ENCODE measurements at places on chromosomes 5 and 9.

GRCh38 chr9:79193501-79194223 lies 378.1 kb upstream of the TLE4 start:
- DNase-seq = no peak

GRCh38 chr9:14323083-14323971 lies 9.4 kb upstream of the NFIB start:
- no peak for DNase-seq

GRCh38 chr5:76445063-76445462 lies 42.0 kb downstream of the IQGAP2 start:
- DNase-seq = no peak

- no peak for DNase-seq
These were observed 1.5 kb downstream of the PKN3 start for GRCh38 chr9:128703616-128704355.

DNA sequence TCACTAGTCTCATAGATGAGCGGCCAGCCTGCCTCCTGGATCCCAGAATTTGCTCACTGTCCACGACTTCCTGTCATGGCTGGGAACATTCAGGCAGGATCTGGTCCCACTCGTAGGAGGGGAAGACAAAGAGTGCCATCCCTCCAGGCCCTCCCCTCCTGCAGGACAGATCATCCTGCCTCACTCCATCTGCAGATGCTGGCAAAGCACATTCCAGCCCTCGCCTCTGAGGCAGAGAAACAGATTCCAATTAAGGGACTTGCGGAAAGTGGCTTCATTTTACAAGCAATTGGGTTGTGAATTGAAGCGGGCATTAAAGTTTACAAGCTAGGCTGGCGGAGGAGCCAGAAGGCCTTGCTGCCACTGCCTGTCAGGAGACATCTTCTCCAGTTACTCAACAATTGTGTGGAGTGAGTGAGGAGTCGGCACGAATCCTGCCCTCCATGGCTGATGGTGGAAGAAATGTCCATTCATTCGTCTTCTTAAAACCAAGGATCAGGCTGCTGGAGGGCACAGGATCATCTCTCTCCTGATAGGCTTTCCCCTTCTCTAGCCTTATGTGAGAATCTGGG lies 41.8 kb upstream of the KCNMB1 start:
- peak; percentile 4 for DNase-seq

DNA sequence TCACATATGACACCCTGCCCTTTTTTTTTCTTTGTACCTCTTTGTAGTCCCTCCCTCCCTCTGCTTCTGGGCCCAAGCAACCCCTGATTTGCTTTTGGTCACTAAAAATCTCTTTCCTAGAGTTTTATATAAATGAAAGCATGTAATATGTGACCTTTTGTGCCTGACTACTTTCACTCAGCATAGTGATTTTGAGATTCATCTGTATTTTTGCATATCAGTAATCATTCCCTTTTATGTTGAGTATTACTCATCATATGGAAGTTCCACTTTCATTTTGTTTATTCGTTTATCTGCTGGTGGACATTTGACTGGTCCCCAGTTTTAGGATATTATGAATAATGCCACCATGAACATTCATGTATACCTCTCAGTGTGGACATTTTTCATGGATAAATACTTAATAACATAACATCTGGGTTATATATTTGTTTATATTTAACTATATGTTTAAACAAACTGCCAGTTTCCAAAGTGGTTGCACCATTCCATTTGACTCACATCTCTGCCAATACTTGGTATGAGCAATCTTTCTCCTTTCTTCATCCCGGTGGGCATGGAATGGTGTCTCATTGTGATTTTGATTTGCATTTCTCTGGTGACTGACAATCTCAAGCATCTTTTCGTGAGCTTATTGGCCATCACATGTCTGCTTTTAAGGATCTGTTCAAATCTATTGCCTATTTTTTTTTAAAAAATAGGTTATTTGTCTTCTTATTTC lies 115.7 kb upstream of the S1PR3 start:
- DNase-seq = no peak

DNA sequence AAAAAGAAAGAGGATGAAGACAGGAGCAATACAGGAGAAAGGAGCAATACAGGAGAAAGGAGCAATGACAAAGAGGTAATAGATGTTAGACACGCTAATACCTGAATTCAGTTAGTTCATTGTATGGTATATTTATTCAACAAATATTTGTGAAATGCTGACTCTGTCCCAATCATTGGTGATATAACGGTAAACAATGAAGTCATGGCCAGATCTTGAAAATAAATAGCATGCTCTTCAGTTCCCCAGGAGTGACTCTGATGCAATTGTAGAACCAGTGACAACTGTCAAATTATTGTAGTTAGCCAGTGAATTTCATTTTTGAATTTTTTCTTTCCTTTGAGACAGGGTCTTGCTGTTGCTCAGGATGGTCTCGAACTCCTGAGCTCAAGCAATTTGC lies 48.0 kb upstream of the SPINK14 start:
- no peak for DNase-seq

DNA sequence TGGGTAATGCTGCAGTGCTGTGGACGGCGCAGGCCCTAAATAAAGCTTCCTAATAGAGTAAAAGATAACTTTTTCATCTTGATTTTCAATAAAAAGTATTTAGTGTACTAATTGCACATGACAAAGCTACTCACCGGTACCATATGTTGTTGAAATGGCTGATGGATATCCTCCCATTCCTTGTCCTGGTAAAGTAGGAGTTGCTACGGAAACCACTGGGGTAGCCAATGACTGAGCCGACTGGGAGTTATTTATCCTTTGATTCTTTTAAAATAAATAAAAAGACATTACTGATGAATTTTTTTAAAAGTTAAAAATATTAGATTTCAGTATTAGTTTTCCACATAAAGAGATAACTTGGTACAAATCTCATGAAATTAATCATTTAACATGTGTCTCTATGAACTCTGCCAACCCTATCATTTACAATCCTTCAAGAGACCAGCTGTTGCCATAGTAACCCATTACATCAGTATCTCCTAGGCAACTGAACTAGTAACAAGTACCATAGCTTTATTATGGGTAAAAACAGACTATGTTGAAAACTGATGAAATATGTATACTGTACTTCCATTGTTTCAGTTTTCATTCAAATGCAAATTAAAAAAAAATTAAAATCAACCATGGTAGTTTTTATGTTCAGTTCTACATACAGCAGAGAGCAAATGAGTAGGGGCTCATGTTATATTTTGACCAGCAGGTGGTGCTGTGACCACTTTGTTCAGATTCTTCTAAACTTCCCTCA lies 153.7 kb downstream of the MEF2C start:
- peak; percentile 49 for DNase-seq

DNA sequence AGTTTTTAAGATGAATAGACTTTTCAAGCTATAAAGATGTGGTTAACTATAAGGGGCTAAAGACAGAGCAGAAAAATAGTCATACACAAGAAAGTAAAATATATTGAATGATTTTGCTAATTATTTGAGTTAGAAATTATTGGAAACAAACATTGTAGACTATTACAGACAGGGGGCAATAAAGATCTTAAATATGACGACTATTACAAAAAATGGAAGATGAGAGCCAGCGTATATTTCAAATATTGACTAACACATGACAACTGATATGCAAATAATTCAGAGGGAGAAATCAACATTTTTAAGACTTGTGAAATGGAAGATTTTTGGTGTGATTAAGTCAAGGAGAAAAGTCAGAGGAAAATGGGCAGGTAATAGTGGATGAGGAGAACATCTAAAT lies 520.2 kb upstream of the NUDT12 start:
- DNase-seq = no peak

- no peak for DNase-seq
These were observed 39.4 kb downstream of the MRPS27 start for GRCh38 chr5:72280581-72281069.

All from GM04504 (cell line).